ENCODE measurements at places on chromosomes 4 and X.
A peak's percentile ranks its signal among the peaks of the same experiment; 100 is the strongest.

- no peak for DNase-seq
Measured at GRCh38 chrX:147679356-147680005, 232.2 kb upstream of the FMR1 start.

- no peak for DNase-seq
Measured at GRCh38 chrX:129717892-129718291, 20.9 kb upstream of the XPNPEP2 start.

GRCh38 chr4:102826105-102826889 lies 1.1 kb downstream of the UBE2D3 start:
- DNase-seq, result no peak

DNA sequence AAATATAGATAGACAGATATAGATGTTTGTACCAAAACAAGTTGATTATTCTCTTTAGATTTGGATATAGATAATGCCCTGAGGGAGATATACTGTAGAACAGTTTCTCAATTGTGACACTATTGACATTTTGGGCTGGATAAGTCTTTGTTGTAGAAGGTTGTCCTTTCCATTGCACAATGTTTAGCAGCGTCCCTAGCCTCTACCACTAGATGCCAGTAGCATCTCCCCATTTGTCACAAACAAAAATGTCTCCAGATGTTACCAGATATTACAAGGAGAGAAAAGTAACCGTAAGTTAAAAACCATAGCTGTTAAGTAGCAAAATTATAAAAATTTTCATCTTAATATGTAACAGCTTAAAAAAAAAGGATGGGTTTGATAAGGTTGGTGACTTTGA lies 2595.3 kb downstream of the ARAP2 start:
- DNase-seq, result no peak

GRCh38 chrX:69173906-69174305 lies 8.7 kb upstream of the PJA1 start:
- DNase-seq, result no peak

DNA sequence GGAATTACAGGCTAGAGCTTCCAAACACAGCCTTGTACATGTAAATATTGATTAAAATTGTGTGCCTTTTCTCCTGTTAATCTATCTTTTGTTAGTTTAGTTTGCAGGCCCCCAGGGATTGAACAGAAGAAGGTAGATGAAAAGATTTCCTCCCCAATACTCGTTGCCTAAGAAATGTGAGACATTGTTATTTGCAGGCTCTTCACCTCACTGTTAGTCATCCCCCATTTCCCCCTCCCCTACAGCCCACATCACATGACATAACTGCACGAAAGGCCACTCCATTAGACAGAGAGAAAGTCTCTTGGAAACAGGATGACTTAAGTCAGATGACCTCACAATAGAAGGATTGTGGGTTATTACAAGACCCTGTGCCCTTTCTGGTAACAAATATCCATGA lies 13.3 kb upstream of the MID1 start:
- DNase-seq, result no peak

DNA sequence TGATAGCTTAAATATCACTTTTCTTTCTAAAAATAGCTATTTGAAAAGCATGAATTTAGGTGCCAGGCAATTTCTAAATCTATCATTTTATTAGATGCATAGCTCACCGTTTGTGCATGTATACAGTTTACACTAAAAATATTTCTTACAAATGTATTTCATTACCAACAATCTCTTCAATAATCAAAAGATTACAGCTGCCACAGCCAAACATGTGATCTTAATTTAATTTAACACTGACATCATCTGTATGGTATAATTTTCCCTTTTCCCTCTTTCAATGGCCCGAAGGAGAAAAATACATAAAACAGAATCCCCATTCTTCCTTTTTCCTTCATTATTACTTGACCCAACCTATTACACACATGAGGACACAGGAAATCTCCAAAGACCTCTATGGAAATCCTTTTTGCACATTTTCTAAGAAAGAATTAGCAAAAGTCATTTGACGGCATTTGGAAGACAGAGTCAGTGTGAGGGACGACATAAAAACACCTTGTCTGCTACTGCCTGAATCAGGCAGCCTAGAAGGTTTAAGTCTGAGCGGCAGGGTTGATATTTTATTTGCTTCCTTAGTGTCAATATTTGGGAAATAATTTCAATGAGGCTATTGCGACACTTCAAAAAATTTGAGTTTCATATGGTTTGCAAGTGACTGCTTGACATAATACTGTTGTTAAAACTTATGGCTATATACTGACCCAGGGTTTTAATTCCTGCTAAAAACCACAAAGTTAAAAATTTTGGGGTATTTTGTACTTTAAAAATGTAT lies 111.2 kb downstream of the TTC29 start:
- no peak for DNase-seq

DNA sequence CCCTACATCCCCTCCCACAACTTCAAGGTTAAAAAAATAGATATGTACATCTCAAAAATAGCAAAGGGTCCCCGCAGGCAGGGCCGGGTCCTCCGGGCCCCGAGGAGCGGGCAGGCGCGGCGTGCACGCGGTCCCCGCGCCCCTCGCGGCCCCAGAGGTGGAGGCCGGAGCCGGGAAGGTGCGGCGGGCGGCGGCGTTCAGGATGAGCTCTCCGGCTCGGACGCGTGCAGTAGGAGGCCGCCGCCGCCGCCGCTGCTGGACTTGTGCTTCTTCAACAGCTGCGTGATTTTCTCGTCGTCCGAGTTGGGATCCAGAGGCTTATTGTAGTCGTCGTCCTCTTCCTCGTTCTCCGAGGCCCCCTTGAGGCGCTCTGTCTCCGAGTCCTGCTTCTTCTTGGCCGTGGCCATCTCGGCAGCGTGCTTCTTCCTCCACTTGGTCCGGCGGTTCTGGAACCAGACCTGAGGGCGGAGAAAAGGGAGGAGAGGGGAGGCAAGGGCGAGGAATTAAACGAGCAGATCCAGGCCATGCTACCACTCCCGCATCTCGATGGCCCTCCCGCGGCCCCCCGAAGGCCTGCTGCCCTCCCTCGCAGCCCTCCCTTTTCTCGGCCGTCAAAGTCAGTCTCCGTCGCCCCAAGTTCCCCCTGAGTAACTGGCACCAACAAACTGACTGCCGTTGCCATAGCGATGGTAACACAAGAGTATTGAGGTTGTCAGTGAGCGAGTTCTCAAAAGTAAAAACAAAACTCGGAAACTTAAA lies 5.8 kb downstream of the NKX6-1 start:
- no peak for DNase-seq

GRCh38 chr4:184816962-184817361 lies 8.8 kb downstream of the ACSL1 start:
- DNase-seq, result peak; percentile 54

DNA sequence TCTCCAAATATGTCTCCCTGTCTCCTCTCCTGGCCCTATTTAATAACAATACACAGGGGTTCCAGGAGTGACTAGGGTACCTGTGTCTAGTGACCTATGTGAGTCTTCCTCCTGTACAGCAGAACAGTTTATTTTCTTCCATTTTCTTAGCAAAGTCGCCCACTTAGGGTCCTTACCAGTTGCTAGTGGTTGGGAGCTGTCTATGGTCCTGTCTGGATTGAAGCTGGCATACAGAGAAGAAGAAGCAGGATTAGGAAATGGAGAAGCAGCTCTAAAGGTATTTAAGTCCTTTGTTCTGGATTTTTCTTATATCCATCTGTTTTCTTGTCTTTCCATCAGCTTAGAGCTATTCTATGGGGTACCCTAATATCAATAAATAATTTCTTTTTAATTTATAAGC lies 587.1 kb upstream of the CPEB2 start:
- DNase-seq, result no peak

GRCh38 chr4:40355131-40355530 lies 20.0 kb downstream of the CHRNA9 start:
- DNase-seq, result no peak

GRCh38 chr4:41425650-41426049 lies 112.3 kb upstream of the LIMCH1 start:
- no peak for DNase-seq

DNA sequence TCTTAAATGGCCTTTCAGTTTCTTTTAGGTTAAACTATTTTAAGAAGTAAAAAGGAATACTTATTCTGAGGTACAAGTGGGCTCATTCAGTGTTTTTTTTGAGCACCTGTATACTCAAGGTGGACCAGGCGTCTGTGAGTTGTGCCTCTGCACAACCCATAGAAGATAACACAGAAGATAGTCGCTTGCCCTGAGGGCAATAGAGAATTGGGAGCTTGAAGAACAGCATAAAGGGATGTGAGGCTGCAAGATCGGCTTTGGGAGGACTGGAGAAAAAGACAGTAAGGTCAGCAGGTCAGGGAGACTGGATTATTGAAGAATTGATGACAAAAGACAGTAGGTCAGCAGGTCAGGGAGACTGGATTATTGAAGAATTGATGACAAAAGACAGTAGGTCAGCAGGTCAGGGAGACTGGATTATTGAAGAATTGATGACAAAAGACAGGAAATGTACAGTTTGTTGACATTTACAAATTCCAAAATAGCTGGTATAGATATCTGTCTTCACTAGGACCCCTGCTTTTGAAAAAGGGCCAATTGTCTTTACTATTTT lies 3.1 kb downstream of the CPE start:
- DNase-seq, result no peak

DNA sequence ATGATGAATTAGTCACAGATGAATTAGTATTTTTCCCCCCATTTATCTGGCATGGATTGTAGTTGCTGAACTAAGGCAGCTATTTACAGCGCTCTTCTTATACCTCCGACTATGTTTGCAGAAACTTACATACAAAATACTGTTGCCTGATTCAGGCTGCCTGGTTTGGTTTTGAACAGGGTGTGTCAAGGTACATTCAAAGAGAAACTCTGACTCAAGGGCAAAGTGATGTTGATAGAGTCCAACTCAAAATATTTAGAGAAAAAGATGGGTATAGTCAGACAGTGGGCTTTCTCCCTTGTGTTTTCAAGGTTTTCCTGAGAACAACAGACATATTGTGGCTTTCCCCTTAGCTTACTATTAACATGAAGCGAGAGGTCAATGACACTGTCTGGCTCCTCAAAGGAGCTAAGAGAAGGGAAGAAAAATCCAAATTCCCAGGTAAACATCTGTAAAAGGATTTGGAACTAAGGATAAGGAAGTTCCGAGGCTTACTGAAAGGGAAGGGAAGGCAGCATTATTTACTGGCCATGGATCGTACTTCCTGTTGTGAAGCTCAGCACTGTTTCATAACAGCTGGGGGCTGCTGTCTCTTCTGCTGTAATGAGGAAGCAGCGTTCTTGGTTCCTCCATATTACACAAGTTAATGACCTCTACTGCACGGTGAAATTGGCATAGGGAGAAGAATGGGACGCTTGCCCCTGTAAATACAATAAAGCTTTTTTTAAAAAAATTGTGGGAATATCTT lies 30.9 kb downstream of the FAM9C start:
- DNase-seq, result peak; percentile 24

DNA sequence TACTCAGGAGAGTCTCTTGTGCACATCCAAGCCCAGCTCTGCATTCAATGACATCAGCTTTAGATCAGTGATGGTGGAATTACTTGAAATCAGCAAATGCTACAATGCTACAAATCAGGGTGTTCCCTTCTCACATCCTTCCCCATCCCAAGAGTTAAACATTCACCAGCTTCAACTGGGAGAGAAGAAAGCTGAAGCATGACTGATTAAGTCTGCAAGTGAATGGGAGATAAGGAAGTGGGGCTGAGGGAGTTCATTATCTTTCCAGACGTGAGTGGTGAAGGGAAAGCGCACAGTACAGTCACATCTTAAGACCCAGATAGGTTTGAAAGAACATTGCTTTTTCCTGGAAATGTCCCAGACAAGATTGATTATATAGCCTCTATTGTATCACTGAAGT lies 26.2 kb upstream of the MAP9 start:
- no peak for DNase-seq

- DNase-seq, result no peak
Measured at GRCh38 chr4:17497890-17498523, 13.9 kb downstream of the QDPR start.

- no peak for DNase-seq
Measured at GRCh38 chrX:136847874-136848273, 32.7 kb downstream of the RBMX start.

DNA sequence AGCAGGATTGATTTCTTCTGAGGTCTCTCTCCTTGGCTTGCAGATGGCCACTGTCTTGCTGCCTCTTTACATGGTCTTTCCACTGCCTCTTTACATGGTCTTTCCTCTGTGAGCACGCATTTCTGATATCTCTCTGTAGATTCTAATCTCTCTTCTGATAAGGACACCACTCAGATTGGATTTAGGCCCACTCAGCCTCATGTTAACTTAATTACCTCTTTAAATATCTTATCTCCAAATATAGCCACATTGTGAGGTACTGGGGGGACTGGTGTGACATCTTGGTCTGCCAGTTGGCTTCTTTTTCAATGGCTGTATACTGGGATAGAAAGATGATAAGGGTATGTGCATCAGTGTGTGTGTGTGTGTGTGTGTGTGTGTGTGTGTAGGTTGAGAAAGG lies 153.7 kb downstream of the AWAT2 start:
- no peak for DNase-seq

DNA sequence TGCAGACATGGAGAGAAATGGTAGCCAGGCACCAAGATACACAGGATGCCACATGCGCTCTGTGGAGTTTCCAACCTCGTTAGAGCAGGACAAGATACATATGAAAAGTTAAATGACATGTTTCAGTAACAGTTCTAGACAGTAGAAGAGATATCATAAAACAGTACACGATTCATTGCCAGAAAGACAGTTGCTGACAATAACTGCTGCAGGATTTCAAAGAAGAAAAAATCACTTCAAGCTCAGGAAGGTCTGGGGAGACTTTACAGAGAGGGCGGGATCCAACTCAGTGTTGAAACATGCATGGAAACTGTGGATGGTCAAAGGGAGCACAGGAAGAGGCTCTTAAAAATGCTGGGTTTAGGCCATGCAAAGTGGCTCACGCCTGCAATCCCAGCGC lies 31.0 kb downstream of the DCTD start:
- no peak for DNase-seq

GRCh38 chrX:106997611-106998010 lies 2.4 kb downstream of the MORC4 start:
- DNase-seq, result no peak

DNA sequence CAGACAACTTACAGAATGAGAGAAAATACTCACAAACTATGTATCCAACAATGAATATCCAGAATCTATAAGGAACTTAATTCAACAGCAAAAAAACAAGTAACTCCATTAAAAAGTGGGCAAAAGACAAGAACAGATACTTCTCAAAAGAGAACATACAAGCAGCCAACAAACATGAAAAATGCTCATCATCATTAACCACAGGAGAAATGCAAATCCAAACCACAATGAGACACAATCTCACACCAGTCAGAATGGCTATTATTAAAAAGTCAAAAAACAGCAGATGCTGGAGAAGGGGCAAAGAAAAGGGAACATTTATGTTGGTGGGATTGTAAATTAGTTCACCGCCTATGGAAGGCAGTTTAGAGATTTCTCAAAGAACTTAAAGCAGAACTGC lies 150.3 kb downstream of the FGF16 start:
- DNase-seq, result no peak

- no peak for DNase-seq
Measured at GRCh38 chr4:144575181-144575580, 70.8 kb upstream of the HHIP start.

DNA sequence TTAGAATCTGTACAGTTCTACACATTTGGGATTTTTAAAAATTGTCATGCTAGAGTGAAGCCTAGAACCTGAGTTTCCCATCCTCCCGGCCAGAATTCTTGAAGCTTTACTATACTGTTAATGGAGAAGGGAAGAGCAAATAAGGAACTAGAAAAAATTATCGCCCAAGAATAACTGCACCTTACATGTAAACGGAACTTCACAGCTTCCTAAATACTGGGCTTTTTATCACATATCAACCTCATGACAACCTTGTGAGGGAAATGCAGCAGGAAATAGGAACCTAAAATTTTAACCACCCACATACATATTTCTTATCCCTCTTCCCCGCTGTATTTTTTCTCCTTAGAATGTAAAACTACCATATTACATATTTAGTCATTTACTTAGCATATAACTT lies 19.3 kb downstream of the ARHGEF9 start:
- no peak for DNase-seq

All from germinal center (tissue), 1 donor.